Articular chondrocyte of knee joint (primary cell): ENCODE measurements at places on chromosomes 3 and 15. TPM values are rescaled to one million over a fixed set of nuclear protein-coding genes. Genes with fewer than 3 reads are reported as not detected.

ITIH1 gene
- total RNA-seq, result not detected in 2 replicates

GOLGA8T gene
- total RNA-seq, result not detected in 2 replicates

ZDHHC19 gene
- not detected in 2 replicates for total RNA-seq

GOLGA6L24 gene
- total RNA-seq, result not detected in 2 replicates

EBLN2 gene
- 6.7 and 6.8 TPM in 2 replicates for total RNA-seq

HHLA2 gene
- not detected in 2 replicates for total RNA-seq

CORO2B gene
- 5.9 and 6.1 TPM in 2 replicates for total RNA-seq

ADAMTS7 gene
- total RNA-seq, result 3.1 and 5.1 TPM in 2 replicates

NEK10 gene
- total RNA-seq, result 29.4 and 50.3 TPM in 2 replicates

GHSR gene
- total RNA-seq, result not detected in 2 replicates

C3orf85 gene
- total RNA-seq, result not detected in 2 replicates

MESP1 gene
- total RNA-seq, result 0.26 and 0.43 TPM in 2 replicates

DALRD3 gene
- total RNA-seq, result 40.8 and 44.0 TPM in 2 replicates

GOLGA6L7 gene
- total RNA-seq, result not detected in 2 replicates

GAP43 gene
- 0.39 and 0.65 TPM in 2 replicates for total RNA-seq

AHSG gene
- total RNA-seq, result 0.11 TPM in 1 of 2 replicates, not detected in the other

PLEKHO2 gene
- total RNA-seq, result 60.5 and 76.0 TPM in 2 replicates

ERICH6 gene
- total RNA-seq, result 0.39 TPM in 1 of 2 replicates, not detected in the other

GOLGA6D gene
- not detected in 2 replicates for total RNA-seq

CLDN18 gene
- under 0.01 TPM in 1 of 2 replicates, not detected in the other for total RNA-seq

GOLGA6B gene
- total RNA-seq, result not detected in 2 replicates

SPESP1 gene
- 0.97 and 5.4 TPM in 2 replicates for total RNA-seq

PYGO1 gene
- 20.4 and 20.5 TPM in 2 replicates for total RNA-seq
